Esophagus mucosa (tissue), 1 donor: ENCODE measurements at places on chromosomes 16 and 17.

DNA sequence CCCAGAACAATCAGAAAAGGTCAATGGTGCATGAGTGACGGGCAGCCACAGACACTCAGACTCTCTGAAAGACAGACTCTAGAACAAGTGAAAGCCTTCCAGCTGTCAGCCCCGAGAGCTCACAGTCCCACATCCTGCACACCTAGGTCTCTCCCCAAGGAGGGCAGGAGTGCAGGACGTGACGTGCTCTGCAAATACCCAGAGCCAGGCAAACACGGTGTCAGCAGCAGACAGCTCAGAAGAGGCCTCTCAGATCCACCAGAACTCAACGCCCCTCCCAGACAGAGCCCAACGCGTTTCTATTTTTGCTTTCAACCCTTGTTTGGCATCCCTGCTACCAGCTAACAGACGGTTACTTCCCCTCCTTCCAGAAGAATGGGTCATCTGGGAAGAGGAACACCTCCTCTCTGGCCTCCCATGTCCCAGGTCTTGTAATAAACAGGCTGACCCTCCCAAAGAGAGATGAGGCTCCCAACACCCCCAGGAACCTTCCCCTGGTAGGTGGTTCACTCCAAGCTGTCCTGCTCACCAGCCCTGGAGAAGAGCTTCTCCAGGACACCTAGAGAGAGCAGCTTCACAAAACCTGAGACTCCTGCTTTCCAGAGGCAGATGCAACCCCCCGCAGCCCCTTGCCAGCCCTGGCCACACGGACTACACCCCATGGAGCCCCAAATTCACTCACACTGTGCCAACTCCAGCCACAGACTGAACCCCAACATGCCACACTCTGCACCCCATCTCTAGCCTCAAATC, 7.6 kb downstream of the PITPNM3 start:
- no peak for ATAC-seq

- peak; percentile 54 for ATAC-seq
These were observed 30.0 kb downstream of the MYO18A start for GRCh38 chr17:29150161-29150560.

- no peak for ATAC-seq
These were observed 7.8 kb downstream of the GGA2 start for GRCh38 chr16:23502466-23502865.

DNA sequence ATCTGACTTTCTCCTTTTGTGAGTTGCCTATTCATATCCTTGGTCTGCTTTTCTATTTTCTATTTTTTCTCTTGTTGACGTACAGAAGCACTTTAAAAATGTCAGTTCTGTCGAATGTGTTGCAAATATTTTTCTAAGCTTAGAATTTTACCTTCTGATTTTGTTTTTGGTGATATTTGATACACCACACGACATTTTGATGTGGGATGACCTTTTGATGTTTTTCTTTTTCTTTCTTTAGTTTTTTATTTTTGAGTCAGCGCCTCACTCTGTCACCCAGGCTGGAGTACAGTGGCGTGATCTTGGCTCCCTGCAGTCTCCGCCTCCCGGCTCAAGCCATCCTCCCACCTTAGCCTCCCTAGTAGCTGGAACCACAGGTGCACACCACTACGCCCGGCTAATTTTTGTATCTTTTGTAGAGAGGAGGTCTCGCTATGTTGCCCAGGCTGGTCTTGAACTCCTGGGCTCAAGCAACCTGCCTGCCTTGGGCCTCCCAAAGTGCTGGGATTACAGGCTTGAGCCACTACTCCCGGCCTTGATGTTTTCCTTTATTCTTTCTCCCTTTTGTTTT, 39.6 kb downstream of the WSB1 start:
- no peak for ATAC-seq

GRCh38 chr17:55296699-55297098, 31.9 kb downstream of the HLF start:
- no peak for ATAC-seq

DNA sequence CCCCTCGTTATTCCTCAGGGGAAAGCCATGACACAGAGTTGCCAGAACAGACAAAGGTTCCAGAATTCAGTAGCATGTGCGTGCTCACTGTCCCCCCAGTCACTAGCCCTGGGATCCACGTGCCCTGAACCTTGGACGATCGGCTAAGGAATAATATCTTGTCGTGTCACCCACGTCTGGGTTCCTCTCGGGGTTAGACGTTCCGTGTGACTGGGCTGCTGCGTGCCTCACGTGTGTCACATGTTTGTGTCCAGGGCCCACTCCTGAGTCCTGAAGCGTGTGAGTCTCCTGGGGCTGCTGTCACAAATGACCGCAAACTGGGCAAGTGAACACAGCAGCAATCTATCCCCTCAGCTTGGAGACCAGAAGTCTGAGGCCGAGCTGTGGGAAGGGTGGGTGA, 12.4 kb upstream of the ZNF469 start:
- ATAC-seq, result no peak

DNA sequence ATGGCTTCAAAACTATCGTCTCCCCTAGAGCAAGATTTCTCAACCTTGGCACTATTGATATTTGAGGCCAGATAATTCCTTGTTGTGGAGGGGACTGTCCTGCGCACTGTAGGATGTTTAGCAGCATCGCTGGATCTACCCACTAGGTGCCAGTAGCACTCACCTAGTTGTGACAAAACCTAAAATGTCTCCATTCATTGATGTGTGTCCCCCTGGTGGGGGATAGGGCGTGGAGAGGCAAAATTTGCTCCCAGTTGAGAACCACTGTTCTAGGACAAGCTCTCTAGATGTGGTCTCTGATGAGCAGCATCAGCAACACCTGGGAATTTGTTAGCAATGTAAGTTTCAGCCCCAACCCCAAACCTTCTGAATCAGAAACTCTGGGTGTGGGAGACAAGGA, 259.0 kb downstream of the XYLT1 start:
- no peak for ATAC-seq

DNA sequence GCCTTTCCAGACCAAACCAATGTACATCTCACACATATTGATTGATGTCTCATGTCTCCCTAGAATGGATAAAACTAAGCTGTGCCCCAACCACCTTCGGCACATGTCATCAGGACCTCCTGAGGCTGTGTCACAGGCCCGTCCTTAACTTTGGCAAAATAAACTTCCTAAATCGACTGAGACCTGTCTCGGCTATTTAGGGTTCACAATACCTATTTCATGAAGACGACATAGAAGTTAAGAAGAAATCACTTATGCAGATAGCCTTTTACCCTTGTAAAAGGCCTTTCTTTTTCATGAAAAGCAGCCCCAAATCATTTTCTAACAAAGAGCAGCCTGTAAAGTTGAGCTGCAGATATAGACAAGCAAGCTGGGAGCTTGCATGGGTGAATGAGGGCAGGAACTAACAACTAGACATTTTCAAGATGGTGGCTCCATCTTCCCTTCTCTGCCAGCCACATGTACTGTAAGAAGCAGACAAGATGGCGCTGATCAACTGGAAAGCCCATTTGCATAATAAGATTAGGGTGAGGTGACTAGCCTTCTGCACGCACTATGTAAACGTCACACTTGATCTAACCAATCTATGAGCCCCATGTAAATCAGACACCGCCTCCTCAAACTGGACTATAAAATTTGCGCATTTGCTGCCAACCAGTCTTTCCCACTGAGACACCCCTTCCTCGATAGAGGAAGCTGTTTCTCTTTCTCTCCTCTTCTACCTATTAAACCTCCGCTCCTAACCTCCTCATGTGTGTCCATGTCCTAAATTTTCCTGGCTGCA, 4.7 kb upstream of the KDM8 start:
- no peak for ATAC-seq

- ATAC-seq, result peak; percentile 1
These were observed 998 bp upstream of the TMEM11 start for GRCh38 chr17:21214777-21215541.

DNA sequence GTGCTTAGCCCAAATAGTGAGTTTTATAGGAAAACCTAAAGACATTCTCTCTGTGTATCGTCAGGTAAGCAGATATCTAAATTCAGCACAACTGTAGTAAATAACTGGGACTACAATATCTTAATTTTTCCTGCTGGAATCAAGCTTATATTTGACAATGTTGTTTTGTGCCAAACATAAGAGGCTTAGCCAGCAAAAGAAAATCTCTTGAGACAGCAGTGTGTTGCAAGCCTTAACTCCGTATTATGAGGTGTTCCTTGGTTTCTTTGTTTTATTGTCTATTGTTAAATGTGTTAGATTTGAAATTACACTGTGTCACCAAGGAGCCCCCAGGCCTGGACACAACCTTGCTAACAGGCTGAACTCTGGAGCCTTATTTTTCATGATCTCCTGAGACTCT, 1570.6 kb upstream of the GOT2 start:
- no peak for ATAC-seq
